DMS79 (cell line): ENCODE measurements at places on chromosomes 2 and 18.
A peak's percentile ranks its signal among the peaks of the same experiment; 100 is the strongest.

GRCh38 chr2:8418721-8419120 is 263.1 kb upstream of the ID2 start:
- no peak for DNase-seq

DNA sequence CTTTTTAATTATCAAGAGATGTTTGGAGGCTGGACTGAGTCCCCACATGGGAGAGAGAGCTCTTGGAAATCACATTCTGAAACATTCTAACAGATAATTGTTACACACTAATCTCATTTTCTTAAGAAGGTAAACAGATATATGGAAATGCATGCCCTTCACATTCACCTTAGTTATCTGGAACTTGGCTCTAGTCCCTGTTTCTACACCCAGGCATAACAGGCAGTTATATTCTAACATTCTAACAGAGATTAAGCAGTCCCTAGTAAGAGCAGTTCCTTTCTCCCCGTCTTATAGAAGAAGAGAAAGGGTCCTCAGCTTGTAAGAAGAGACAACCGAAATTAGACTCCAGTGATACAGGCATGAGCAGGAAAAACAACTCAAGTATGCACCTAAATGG is 385.4 kb downstream of the SOX11 start:
- DNase-seq = peak; percentile 22

GRCh38 chr2:57965219-57965618 is 81.4 kb upstream of the VRK2 start:
- DNase-seq = no peak

DNA sequence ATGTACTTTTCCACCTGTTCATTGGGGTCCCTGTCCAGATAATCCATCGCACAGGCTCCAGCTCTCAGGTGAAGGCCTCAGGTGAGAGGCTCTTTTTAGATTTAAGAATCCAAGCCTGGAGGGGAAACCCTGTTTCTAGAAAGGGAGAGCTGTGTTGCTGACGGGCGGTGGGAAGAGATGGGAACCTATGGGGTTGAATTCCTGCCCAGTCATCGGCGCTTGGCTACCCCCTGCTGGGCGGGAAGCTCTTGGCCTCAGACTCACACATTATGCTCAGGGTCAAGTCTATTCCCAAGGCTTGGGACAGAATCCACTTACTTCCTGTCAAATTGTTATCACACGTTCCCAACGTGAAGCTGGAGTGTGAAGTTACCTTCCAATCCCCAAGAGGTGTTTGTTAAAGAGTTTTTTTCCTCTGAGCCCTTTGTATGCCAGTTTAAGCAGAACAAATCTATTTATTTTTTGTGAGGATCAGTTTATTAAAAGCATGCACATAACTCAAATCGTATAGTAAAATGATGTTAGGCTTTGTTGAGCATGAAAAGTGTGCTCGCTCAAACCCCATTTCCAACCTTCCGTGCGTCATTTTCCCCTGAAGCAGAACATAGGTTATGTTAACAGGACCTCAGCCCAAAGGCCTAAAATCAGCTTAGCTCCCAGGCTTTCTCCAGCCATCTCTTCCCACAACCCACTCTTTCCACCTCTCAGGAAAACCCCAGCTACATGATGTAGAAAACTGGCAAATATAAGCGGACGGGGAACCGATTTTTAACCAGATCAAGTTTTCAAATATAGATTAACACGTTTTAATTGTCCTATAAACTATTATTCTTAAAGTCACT is 181.7 kb upstream of the ETAA1 start:
- no peak for DNase-seq

GRCh38 chr2:197152451-197153228 is 157.9 kb downstream of the ANKRD44 start:
- DNase-seq = no peak
